ENCODE measurements at places on chromosomes 1 and 21.

- no peak for DNase-seq
These were observed 9.5 kb upstream of the LIN9 start for GRCh38 chr1:226318471-226318870.

- DNase-seq: no peak
These were observed 109.6 kb downstream of the S1PR1 start for GRCh38 chr1:101346419-101346818.

- no peak for DNase-seq
These were observed 219.3 kb downstream of the PLPP3 start for GRCh38 chr1:56360021-56360420.

- DNase-seq: no peak
These were observed 39.0 kb downstream of the TENT5C start for GRCh38 chr1:117644696-117645311.
